ENCODE measurements at places on chromosomes 16 and 17.

DNA sequence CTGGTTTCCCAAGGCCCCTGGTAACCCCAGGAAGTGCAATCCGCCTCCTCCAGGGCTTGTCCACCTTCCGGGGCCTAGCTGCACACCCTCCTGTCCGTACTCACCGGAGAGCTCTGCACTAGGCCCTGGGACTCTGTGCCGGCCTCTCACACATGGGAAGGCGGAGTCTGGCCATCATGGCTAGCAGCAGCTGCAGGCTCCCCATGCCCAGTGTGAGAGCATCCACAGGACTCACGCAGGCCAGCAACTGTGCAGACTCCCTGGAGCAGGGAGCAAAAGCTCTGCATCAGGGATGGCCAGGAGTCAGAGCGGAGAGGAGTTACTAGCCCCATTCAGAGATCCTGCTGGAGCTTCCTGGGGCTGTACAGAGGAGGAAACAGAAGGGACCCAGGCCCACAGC is 20.2 kb downstream of the FOXN1 start:
- no peak for DNase-seq

DNA sequence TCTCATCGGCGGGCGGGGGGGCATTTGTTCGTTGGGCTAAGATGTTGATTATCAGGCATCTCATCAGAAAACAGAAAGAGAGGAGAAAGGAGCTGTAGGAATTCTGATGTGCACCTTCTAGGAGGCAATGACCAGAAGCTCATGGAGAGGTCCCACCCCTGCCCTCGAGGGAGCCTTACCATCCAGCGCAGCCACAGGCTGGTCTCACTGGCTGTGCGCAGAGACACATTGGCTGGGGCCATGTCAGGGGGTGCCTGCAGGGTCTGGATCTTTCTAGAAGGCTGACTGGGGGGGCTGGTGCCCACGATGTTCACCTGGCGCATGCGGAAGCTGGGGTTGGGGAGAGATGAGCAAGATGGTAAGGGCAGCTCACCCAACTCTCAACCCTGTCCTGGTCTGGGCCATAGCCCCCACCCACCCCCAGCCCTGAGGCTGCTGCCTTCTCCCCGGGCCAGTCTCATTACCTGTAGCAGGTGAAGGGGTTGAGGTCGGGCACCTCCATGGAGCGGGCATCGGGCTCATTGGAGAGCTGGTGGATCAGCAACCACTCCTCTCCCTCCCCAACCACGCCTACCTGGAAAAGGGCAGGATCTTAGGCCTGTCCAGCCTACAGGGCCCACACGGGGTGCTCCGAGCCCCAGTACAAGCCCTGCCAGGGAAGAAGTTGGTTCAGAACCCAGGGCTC is 86.2 kb upstream of the CDC42EP4 start:
- DNase-seq, result no peak

DNA sequence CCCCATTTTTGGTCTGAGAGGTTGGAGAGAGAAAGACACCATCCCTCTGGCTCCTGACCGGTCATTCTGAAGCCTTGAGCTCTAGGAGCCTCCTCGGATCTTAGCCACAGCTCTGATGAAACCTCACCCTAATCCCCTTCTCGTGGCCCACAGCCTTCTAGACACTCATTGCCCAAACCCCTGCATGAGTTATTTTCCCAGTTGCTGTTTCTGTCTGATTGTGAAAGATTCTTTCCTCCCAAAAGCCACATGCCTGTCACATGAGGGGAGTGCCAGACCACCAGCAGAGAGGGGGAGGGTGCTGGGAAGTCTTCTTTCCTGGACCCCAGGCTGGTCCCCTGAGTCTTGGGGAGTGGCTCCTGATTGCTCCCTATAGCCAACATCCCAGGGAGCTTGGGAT is 17.6 kb upstream of the ABR start:
- DNase-seq, result no peak

DNA sequence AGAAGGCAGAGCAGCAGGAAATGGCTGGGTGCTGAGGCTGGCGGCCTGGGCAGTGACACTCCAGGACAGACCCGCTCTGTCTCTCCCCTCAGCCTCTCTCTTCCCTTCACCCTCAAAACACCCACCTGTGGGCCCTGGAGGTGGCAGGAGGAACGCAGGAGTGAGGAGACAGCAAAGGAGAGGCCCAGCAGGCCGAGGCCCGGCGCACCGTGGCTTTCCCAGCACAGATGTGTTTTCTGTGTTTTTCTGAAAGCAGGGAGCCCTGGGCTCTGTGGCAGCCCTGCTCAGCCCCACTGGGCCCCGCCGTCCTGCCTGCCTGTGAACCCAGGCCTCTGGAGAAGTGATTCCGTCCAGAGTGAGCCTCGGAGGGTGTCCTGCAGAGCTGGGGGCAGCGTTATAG is 30.5 kb downstream of the ZNF469 start:
- DNase-seq, result no peak

Data from DMS79 (cell line).